Stimulated activated CD8-positive, alpha-beta memory T cell treated with anti-CD3 and anti-CD28 coated beads, Interleukin-7, amount 100 ng/mL, for 4 hours (primary cell): ENCODE measurements at places on chromosomes 2 and 18.

- DNase-seq: no peak
Observed at GRCh38 chr2:19882286-19882685, 19.5 kb downstream of the TTC32 start.

- DNase-seq: no peak
Observed at GRCh38 chr2:43370705-43371104, 144.3 kb upstream of the ZFP36L2 start.

DNA sequence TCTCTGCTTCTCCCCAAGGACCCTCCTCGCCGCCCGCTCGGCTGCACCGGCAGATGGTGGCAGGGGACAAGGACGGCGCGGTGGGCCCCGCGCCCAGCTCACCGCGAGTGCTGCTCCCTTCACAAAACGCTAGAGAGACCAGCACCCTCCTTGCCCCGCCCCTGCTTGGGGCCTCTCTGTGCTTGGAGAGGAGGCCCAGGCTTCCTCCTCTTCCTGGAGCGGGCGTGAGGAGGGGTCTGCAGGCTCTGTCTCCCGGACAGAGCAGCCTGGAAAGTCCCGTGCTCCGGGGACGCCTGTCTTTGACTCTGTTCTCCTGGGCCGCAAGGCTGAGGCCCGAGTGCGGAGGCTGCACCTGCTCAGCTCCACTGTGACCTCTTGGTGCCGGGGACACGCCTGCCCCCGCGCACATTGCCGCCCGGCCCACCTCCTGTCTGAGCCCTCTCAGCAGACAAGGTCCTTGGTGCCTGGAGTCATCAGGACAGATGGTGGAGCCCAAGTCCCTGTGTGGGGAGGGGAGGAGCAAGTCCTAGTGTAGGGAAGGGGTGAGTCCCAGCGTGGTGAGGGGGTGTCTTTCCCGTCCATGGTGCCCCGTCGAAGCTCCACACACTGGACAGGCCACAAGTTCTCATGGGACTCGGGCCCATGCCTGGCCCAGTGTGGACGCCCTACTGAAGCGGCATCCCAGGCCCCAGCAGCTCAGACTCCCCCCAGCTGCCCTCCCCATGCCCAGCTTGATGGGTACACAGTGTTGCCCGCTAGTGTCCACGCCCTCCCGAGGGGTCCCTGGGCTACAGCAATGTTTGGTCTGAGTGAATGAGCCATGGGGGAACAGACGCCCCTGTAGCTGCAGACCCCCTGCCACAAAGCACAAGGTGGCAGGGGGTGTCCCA, 33.8 kb downstream of the RTP5 start:
- DNase-seq: no peak

DNA sequence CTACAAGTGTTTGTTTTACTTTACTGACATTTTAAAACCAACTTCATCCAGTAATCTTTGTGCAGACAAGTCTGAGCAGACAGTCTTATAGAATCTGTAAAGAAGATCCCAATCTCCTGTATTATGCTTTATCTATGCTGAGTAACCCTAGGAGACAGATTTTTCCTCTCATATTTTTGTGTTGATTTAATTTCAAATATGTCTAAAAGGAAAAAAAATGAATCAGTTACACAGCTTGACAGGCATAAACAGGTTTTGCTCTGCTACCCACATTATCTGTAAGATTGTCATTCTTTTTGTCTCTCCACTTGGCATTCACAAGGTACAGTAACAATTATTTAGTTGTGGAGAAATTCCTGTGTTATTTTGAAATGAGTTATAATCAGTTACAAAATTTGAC, 415.0 kb downstream of the NYAP2 start:
- no peak for DNase-seq

DNA sequence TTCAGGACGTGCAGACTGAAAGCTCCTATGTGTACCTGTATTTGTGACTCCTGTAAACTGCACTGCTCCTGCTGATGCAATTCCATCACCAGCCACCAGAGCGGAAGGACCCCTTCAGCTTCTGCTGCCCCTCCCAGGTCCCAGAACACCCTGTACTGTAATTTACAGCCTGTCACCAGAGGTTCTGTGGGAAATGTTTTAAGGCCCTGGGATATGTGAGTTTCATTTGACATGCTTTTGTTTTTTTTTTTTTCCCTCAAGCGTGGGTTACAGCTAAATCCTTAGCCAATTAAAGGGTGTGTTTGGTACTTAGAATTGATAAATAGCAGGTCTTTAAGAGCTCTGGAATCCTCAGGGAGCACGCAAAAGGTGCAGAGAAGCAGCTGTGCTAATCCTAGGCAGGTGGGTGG, 79.4 kb downstream of the KCTD1 start:
- DNase-seq: no peak
